Stimulated activated CD4-positive, alpha-beta T cell treated with anti-CD3 and anti-CD28 coated beads, TNF-alpha, amount 100 ng/mL, for 24 hours (primary cell): ENCODE measurements at places on chromosomes 7 and 10.

GRCh38 chr7:75915416-75916156, 631 bp downstream of the POR start:
- no peak for DNase-seq

DNA sequence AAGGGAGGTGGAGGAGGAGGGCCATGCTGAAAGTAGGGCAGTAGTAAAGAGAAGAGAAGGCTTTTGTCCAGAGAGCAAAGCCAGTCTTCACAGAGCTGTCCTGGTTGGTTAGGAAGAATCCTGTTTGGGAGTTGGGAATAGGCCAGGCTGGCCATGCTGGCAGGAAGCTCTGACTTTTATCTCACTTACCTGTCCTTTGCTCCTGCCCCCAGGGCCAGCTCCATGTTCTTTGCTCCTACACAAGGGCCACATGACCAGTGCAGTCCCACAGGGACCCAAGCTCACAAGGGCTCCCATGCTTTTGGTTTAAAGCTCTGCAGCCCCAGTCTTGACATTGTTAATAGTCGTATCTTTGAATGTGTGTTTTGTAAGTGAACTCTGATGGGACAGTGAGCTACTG, 161.6 kb upstream of the KMT2E start:
- DNase-seq = no peak

- no peak for DNase-seq
These were observed 7.8 kb downstream of the EBF3 start for GRCh38 chr10:129956286-129956670.

DNA sequence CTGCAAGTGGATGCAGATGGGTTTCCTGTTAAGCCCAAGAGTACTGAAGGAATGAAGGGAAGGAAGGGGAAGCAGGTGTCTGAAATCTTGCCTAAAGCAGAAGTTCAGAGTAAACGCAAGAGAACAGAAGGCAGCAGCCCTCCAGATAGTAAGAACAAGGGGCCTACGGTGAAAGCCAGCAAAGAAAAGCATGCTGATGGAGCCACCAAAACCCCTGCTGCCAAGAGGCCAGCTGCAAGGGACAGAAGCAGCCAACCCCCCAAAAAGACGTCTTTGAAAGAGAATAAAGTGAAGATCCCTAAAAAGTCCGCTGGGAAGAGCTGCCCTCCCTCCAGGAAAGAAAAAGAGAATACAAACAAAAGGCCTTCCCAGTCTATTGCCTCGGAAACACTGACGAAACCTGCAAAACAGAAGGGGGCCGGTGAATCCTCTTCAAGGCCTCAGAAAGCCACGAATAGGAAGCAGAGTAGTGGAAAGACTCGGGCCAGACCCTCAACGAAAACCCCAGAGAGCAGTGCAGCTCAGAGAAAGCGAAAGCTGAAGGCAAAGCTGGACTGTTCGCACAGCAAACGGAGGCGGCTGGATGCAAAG, 152.5 kb downstream of the LCOR start:
- DNase-seq = no peak

- DNase-seq = no peak
These were observed 71.4 kb downstream of the TCF7L2 start for GRCh38 chr10:113021268-113022040.
